ENCODE measurements at places on chromosomes 3 and 15. TPM values are rescaled to one million over a fixed set of nuclear protein-coding genes. Genes with fewer than 3 reads are reported as not detected.

- DNase-seq = no peak
These were observed 53.5 kb downstream of the BSN start for GRCh38 chr3:49607796-49608195.

DNA sequence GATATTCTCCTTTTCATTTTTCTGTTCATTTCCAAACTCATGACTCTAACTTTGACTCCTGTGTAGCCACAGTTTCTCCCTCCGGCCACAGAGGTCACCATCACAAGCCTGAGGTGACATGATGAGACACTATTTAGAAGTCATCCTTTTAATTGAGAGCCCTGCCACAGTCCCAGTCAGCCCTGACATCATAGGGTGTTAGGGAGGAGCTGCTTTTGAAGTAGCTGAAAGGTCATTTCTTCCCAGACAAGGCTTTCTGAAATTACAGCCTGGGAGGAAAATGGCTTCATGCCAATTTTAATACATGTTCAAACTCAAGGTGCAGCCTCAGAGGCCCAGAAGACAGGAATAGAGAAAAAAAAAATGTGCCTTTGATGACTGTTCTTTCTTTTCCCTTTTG, 532.8 kb upstream of the TGFBR2 start:
- no peak for DNase-seq

The GAP43 gene
- 0.22 TPM for total RNA-seq

The ZNF662 gene
- total RNA-seq = 4.1 TPM

The PRR20G gene
- total RNA-seq = not detected

The PTPN9 gene
- total RNA-seq = 9.3 TPM

GRCh38 chr3:54600441-54601204, 327.2 kb downstream of the LRTM1 start:
- no peak for DNase-seq

The ATP10A gene
- total RNA-seq = 1.7 TPM

GRCh38 chr3:143277531-143277930, 158.0 kb downstream of the CHST2 start:
- no peak for DNase-seq

The SPSB4 gene
- total RNA-seq = 7.1 TPM

DNA sequence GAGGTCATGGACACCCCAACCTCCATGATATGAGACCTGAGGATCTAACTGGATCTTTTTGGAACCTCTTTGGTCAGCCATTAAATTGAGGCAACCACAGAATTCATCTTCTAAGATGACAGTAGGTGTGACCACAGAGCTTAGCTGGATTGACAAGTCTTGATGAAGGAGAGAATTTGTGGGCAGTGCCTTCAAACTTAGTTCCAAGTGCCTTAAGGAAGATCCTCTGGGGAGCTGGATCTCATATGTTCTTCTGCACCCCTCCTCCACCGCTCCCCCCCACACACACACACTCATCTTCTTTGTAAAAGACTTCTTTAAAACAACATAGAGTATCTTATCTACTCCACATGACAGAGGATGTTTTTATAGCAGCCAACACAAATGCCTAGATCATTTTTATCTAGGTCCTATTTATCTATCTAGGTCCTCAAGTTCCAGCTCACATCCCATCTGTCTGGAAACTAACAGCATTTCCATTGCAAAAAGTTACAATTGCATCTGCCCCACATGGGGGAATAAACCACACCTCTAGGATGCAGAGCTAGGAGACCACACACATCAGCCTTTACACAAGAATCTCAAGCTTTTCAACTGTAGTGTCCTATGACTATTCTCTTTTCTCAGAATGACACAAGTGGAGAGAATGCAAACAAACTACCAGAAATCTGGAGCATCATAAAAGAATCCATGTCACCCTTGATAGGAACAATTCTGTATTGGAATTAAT, 37.4 kb downstream of the WWTR1 start:
- DNase-seq = no peak

DNA sequence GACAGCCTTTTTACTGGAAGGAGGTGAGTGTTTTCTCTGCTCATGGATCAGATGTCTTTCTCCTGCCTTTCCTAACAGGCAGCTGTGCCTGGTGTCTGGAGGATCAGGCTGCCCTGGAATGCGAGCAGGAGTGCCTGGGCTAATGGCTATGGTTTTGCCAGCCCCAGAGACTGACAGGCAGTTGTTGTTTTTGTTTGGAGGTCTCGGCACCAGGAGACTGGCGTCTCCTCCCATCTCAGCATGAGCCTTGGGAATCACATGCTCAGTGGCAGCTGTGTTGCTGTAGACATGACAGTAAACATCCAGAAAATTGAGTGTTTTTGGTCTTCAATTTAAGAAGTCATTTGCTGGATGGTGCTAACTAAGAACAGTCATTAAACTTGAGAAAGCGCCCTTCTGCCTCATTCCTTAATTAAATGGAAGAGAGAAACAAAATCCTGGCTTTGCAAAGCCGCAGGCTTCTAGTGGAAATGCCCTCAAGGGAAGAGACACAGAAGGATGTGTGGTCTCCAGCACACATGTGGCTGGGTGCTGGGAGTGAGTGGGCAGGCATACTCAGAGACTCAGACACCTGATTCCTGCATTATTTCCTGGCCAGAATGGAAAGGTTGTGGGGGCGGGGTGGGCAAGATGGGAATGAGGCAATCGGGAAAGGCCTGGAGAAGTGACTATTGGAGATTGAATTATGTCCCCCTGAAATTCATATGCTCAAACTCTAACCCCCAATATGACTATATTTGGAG, 97.0 kb upstream of the NMNAT3 start:
- no peak for DNase-seq

GRCh38 chr3:155076888-155077287, 3.2 kb upstream of the MME start:
- no peak for DNase-seq

DNA sequence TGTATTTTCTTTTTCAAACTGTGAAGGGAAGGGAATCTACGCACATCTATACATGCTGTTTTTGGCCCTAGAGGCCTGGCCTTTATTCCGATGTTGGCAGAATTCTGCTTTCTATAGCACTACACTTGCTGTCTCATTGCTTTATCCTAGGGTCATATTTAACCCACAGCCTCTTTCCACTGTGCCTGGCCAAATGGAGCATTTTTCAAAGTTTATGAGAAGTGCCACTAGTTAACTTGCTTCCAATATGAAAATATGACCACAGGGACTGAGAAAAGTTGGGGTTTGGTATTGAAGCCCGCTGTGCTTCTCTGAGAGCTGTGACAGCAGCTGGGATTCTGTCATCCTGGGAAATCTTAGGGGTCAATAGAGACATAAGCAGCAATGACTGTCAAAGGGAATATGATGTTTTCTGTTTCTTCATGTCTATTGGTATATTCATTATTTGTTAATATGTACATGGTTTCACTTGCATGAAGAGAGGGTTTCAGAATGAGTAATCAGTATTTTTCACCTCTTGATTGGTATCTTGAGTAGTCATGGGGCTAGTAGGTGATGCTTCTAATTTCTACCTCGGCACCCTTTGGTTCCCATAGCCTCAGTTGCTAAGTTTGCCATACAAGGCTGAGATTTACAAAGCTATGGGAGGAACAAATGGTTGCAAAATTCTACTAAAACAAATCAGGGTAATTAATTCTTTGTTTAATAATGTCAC, 275.8 kb upstream of the RBMS3 start:
- no peak for DNase-seq

DNA sequence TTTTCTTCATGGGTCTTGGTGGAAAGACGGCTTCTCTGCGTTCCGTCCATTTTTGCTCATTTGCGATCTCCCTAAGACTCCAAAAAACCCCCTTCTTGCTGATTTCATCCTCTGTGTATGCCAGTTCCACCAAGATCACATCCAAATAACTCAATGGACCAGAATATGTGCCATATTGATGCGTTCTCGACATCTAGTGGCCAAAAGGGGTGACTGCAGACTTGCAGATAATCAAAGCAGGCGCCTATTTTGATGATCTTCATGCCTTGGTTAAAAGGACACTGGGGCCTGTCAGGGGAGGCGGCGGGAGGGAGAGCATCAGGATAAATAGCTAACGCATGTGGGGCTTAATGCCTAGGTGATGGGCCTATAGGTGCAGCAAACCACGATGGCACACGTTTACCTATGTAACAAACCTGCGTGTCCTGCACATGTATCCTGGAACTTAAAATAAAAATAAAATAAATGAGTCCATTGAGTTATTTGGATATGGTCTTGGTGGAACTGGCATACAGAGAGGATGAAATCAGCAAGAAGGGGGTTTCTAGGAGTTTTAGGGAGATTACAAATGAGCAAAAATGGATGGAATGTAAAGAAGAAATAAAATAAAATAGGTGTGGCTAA, 104.2 kb upstream of the RAD18 start:
- no peak for DNase-seq

The ISLR2 gene
- total RNA-seq = 1.3 TPM

The C3orf22 gene
- not detected for total RNA-seq

DNA sequence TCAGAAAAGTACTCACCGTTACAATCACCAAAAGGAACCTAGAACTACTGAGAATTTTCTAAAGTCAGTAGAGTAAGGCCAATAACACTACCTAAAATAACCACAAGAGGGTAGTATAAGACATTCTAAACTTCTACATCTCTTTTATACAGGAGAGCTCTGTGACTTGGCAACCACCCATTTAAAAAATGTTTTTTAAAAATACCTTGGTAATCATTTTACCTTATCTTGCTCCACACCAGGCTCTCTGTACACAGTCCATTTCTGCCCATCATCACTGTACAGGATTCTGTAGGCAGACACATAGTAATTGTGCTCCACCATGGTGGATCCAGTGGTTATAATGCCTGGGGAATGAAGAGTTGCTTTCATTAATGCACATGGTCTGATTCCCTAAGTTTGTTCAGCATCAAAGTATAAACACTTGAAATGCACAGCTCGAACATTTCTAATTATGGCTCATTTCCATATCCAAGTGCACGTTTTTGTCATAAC, 54.5 kb downstream of the ST3GAL6 start:
- no peak for DNase-seq

GRCh38 chr15:65330934-65331645, 26.6 kb downstream of the RNU5B-1 start:
- peak; percentile 18 for DNase-seq

GRCh38 chr3:81922404-81922803, 161.0 kb upstream of the GBE1 start:
- DNase-seq = no peak

The ULK3 gene
- total RNA-seq = 42.3 TPM

DNA sequence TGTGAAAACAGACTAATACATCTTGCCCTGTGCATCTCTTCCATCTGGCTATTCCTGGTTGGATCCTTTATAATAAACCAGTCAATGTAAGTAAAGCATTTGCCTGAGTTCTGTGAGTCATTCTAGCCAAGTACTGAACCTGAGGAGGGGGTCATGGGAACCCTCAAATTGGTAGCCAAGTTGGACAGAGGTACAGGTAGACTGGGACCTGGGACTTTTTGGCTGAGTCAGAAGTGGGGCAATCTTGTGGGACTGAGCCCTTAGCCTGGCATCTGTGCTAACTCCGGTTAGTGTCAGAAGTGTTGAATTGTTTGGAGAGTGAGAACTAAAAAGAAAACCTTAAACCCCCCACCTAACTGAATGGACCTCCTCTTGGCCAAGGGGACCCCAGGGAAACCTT, 21.0 kb upstream of the LIMD1 start:
- no peak for DNase-seq

GRCh38 chr15:68791431-68792283, 29.0 kb downstream of the ANP32A start:
- DNase-seq = no peak

The SCAANT1 gene
- total RNA-seq = not detected

- DNase-seq = no peak
These were observed 121.0 kb downstream of the ZNF609 start for GRCh38 chr15:64581408-64581761.

DNA sequence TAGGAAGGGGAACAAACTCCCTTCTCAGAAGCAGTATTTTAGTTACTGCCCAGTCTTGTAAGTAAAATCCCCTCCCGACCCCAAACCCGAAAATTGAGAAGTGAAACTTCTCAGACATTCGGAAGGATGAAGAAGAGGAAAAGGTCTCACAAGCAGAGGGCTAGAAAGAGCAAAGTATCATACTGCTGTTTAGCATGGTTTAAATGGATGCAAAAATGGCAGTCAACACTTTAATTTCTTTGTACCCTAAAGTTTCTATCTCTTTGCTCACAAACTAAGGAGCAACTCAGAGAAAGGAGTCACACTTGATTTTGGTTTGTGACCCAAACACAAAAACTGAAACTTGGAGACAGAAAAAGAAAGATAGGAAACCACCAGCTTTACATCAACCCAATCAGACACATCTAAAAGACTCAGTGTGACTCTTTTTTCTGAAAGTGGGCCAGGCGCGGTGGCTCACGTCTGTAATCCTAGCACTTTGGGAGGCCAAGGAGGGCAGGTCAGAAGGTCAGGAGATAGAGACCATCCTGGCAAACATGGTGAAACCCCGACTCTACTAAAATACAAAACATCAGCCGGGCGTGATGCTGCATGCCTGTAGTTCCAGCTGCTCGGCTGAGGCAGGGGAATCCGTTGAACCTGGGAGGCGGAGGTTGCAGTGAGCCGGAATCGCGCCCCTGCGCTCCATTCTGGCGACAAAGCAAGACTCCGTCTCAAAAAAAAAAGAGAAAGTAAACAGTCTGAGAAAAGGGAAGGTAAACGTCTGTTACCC, 63.2 kb upstream of the ATP11B start:
- no peak for DNase-seq

DNA sequence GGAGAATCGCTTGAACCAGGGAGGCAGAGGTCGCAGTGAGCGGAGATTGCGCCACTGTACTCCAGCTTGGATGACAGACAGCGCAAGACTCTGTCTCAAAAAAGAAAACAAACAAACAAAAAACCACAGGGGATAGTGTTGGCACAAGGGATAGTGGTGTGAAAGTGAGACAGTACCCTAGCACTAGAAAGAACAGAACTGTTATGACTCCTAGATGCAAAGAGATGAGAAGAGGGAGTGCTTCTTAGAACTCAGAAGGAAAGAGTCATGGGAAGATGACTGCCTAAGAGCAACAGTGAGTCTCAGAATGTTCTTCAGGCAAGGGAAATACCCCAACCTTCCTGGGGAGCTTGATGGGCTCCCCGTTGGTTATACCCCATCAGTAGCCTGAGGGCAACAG, 17.8 kb upstream of the ZNF770 start:
- DNase-seq = no peak

GRCh38 chr3:143210141-143210540, 90.6 kb downstream of the CHST2 start:
- no peak for DNase-seq

The SNTN gene
- not detected for total RNA-seq

- no peak for DNase-seq
These were observed 3.4 kb upstream of the RARB start for GRCh38 chr3:25424614-25425013.

DNA sequence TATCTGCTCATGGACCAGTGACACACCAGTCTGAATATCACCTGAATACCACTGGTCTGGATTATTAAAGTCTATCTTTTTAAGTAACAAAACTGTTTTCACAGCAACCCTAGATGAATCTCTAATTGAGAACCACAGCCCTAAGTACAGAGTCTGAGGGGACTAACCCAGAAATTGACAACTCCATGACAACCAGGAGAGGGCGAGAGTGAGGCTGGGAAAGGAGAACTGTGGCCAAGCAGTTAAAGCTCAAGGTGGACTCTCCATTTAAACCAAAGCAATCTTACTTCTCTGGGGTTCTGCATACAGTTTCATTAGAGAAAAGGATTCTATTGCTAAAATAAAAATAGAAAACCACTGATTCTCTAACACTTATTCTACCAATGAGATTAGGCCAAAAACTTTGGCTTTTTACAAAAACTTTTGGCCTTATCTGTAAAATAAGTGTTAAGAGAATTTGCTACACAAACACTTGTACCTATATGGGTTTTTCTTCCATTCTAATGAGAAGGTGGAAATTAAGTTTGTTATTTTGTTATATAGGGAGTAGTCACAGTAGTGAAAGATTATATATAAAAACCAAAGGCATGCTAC, 11.4 kb downstream of the NEK10 start:
- no peak for DNase-seq

- no peak for DNase-seq
These were observed 102.7 kb downstream of the TBC1D5 start for GRCh38 chr3:17639765-17640164.

Data from Right ventricle myocardium inferior (tissue), 1 donor.